ENCODE measurements at places on chromosomes 4 and X.

- no peak for DNase-seq
These were observed 1.6 kb upstream of the PCDH18 start for GRCh38 chr4:137533855-137534254.

GRCh38 chr4:6722891-6723290 lies 6.9 kb downstream of the BLOC1S4 start:
- DNase-seq, result no peak

DNA sequence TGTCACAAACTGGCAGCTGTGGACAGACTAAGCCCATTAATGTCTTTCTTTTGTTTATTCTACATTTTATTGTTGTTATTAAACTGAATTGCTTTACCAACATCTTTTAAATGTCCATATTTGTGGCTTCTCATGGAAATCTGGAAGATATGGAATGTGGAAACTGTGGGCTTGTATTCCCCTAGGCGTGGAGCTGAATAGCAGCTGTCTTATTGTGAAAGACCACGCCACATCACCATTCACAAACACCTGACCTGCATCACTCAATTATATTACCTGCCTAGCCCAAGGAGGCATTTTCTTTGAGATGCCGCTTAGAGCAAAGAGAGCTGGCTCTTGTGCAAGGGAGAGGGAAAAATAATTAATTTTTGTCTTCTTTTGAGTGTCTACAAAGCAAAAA lies 96.9 kb upstream of the GPRIN3 start:
- DNase-seq, result peak; percentile 39

- DNase-seq, result no peak
These were observed 153.0 kb downstream of the ADAM29 start for GRCh38 chr4:175071123-175071522.

DNA sequence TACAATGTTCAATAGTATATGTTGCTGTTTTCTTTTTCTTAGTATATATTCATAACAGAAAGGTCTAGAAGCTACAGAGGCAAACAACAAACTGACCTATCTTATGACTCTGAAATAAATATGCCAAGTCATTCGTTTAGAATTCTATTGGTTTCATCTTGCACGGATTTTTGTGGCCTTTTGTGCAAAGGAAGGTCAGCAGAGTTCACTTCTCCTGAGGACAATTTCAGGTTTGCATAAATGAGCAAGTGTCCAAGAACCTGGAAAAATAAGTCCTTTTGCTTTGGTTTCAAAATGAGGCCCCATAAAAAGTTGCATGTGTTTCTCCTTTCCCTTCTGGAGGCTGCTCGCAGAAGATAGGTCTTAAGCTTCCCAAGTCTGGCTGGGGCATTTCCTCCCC lies 156.9 kb downstream of the APBB2 start:
- no peak for DNase-seq

GRCh38 chr4:95102162-95102790 lies 344.5 kb downstream of the BMPR1B start:
- DNase-seq, result no peak

GRCh38 chr4:187685247-187685646 lies 310.3 kb upstream of the ZFP42 start:
- no peak for DNase-seq

- no peak for DNase-seq
These were observed 180.8 kb downstream of the VEGFC start for GRCh38 chr4:176611951-176612350.

- DNase-seq, result no peak
These were observed 3.0 kb upstream of the SLC2A9 start for GRCh38 chr4:10024303-10024702.

- DNase-seq, result no peak
These were observed 48.1 kb upstream of the PLK4 start for GRCh38 chr4:127832585-127832984.

DNA sequence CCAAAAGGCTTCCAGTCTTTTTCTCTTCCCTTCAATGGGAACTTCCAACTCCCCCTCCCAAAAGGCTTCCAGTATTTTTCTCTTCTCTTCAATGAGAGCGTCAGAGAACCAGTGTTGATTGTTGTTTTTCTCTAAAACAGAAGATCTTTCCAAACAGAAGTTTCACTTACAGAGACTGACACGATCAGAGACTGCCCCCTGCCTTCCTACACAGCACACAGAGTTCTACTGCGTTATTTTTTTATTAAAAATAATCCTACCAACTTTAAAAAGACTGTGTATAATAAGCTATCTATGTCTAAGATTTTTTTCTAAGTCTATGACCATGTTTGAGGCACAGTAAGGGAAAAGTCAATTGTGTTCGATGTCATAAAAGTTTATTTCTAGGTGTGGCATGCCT lies 3.5 kb upstream of the HTR2C start:
- DNase-seq, result no peak

DNA sequence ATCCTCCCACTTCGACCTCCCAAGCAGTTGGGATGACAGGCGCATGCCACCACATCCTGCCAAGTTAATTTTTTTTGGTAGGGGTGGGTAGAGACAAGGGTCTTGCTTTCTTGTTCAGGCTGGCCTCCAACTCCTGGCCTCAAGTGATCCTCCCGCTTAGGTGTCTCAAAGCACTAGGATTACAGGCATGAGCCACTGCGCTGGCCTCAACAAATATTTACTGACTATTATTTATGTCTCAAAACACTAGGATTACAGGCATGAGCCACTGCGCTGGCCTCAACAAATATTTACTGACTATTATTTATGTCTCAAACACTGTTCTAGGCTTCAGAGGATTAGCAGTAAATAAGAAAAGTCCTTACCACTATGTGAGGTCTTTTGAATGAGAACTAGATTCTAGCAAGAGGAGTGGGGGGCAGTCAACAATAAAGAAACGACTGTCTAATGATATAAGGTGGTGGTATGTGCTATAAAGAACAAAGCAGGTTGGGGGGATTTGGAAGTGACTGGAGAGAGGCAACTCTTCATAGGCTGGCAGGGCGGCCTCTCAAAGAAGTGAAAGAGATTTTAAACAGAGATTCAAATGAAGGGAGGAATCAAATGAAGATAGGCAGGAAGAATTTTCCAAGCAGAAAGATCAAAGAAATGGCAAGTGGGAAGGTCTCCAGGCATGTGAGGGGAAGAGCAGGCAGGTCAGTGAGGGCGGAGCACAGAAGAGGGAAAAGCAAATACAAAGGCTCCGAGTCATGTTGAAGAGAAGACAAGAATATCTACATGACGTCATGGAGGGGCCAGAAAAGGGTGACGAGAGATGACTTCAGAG lies 12.7 kb upstream of the ACSL1 start:
- peak; percentile 74 for DNase-seq

- DNase-seq, result no peak
These were observed 48.6 kb downstream of the ZFX start for GRCh38 chrX:24198101-24198500.
